Amygdala (tissue), 56 donors: ENCODE measurements at places on chromosomes 6 and 20.

GRCh38 chr6:17466707-17467106 lies 73.3 kb downstream of the CAP2 start:
- DNase-seq = no peak

DNA sequence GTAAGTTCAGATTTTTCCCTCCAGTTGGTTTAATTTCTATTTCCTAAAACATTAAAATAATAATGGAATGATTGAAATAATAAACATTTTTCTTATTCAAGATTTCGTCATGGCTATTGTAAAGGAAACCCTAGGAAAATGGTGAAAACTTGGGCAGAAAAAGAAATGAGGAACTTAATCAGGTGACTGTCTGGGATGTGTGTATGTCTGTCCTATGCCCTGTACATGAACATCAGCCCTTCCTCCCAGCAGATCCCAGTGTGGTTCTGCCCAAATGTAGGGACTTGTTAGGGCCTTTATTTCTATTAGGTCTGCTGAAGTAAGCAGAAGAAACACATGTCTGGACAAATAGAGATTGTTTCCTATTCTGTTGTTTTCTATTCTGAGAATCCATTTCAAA lies 13.1 kb downstream of the RIOK1 start:
- no peak for DNase-seq

DNA sequence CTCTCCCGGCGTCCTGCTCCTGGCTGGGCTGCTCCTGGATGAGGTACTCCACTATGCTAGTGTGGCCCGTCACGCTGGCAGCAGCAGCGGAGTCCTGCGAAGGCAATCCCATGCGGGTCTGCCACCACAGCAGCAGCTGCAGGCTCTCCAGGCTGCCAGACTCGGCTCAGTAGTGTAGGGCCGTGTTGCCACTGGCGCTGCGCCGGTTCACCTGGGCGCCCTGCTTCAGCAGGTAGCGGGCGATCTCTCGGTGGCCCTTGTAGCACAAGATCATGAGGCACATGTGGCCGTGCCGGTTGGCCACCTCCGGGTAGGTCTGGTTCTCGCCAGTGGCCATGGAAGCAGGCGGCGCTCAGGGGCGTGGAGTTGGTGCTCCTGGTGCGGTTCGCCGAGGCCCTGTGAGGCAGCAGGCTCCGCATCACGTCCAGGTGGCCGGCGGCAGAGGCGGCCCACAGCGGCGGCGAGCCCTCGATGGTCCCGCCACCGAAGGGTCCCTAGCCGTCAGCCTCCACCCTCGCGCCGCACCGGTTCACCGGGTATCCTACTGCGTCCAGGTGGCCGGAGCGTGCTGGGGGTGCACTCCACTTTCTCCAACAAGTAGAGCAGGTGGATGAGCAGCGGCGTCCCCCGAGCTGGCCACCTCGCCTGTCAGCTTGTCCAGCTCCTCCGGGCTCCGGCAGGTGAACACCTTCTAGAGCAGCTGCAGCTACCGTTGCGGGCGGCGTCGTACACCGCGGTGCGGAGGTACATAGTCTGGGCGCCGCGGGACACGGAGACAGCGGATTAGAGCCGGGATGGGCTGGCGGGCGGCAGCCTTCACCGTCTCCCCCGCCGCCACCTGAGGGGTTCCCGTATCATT lies 19.8 kb downstream of the RFPL4B start:
- no peak for DNase-seq

GRCh38 chr20:37357481-37358365 lies 11.8 kb downstream of the SRC start:
- no peak for DNase-seq

DNA sequence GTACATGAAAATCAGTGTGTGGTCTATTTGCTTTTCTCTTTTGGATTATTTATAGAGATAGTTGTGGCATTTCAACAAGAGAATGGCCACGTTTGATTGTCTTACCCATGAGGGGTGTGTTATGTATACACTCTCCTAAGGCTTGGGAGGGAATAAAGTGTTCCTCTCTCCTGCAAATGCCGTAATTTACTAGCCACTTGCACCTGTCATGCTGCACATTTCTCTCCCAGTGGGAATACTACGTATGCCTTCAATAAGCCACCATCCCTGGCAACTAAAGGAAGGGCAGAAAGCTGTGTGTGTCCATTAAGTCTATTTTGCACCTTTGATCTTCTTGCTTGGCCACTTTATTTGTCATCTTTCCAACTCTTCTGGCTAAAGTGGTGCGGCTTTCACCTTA lies 541.2 kb downstream of the QKI start:
- DNase-seq = no peak

- peak; percentile 86 for DNase-seq
Observed at GRCh38 chr20:63520934-63521601, 503 bp downstream of the PPDPF start.

- DNase-seq = no peak
Observed at GRCh38 chr6:28982476-28983266, 22.4 kb downstream of the ZNF311 start.

- DNase-seq = no peak
Observed at GRCh38 chr20:4919047-4919704, 82.1 kb downstream of the SLC23A2 start.

DNA sequence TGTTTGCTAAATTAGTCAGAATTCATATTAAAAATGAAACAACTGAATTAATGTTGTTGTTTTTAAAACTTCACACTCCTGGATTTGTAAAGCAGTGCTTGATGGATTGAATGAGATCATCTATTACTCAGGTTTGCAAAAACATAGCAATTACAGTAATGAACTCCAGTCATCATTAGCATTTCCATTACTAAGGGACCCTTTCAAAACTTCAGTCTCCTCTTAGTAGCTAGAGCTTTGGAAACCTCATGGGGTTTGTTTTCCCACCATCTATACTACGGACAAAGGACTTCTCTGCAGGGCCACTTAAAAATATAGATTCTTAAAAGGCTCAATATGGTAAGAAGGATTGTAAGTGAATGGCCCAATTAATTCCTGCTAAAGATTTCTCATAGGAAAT lies 209.9 kb upstream of the PRND start:
- DNase-seq = no peak

DNA sequence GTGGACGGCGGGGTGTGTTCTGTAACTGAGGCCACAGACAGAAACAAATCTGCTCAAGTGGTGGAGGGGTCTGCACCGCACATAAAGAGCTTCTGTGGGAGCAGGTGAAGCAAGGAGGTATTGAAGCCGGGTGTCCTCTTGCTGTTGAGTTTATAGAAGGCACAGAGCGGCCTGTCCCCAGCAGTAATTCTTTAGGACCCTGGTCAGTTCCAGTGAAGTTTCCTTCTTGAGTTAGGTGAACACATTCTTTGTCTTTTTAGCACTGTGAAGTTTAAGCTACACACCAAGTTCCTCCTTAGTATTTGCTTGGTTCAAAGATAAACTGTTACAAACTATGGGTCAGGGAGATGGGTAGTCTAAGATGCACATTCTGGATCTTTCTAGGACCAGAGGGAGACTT lies 6.1 kb downstream of the PRDM1 start:
- no peak for DNase-seq

- no peak for DNase-seq
Observed at GRCh38 chr6:154096834-154097233, 57.8 kb downstream of the OPRM1 start.

- no peak for DNase-seq
Observed at GRCh38 chr6:14910692-14911547, 334.9 kb upstream of the JARID2 start.

DNA sequence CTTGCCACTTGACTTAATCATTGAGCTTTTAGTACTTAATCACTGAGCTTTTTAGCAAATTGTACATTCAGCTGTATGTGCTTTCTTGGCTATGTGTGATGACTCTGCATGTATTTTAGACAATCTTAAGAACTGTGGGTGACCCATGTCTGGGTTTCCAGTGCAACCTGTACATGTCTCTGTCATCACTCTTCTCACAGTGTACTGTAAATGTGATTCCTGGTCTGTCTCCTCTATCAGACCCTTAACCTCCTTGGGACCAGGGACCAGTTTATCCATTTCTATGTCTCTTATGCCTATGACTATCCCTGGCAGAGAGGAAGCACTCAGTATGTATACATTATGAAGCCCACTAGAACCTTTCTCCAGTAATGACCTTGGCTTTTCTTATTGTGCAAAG lies 36.6 kb upstream of the HDDC2 start:
- no peak for DNase-seq

DNA sequence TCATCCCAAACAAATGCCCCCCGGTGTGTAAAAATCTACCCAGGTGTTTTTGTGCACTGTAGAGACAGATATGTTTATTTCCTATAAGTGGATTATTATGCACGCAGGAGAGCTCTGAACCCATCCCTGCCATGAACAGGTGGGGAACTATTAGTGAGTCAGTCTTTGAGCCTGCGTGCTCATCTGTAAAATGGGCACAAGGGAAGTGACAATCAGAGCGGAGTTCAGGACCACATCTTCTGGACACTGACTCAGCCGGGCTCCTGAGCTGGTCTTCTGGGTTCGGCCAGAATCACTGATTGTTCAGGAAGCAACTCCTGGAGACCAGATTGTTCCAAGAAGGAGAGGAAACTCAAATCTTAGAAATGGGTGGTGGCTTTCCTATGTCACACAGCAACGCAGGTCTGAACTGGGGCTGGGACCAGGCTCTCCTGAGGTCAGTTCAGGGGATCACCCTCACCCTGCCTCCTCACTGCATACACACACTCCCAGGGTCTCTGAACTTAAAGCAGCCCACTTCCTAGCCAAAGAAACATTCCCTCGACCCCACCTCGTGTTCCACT lies 27.3 kb upstream of the TGM2 start:
- no peak for DNase-seq

- DNase-seq = no peak
Observed at GRCh38 chr6:2055143-2055542, 190.3 kb downstream of the GMDS start.

GRCh38 chr6:125474061-125474460 lies 172.3 kb upstream of the HDDC2 start:
- no peak for DNase-seq

DNA sequence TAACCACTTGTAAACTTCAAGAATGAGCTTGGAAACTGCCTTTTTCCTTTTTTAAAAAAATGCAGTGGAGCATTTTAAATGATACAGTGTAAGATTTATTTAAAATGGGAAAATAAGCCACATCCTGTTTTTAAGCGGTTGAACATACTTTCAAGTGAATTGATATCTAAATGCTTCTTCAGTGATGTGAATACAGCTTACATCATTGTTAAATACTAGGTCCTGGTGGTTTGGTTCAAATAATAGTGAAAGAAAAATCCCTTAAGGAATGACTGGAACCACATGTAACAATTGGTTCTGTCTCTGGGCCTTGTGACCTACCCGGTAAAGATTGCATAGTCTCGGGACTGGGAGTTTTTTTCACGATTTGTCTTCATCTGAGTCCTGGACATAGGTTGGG lies 44.2 kb downstream of the BMP6 start:
- no peak for DNase-seq

DNA sequence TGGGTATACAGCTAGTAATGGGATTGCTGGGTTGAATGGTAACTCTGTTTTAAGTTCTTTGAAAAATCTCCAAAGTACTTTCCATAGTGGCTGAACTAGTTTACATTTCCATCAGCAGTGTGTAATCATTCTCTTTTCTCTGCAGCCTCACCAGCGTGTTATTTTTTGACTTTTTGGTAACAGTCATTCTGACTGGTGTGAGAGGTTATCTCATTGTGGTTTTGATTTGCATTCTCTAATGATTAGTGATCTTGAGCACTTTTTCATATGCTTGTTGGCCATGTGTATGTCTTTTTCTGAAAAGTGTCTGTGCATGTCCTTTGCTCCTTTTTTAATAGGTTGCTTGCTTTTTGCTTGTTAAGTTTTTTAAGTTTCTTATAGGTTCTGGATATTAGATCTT lies 194.2 kb upstream of the PHACTR1 start:
- no peak for DNase-seq

DNA sequence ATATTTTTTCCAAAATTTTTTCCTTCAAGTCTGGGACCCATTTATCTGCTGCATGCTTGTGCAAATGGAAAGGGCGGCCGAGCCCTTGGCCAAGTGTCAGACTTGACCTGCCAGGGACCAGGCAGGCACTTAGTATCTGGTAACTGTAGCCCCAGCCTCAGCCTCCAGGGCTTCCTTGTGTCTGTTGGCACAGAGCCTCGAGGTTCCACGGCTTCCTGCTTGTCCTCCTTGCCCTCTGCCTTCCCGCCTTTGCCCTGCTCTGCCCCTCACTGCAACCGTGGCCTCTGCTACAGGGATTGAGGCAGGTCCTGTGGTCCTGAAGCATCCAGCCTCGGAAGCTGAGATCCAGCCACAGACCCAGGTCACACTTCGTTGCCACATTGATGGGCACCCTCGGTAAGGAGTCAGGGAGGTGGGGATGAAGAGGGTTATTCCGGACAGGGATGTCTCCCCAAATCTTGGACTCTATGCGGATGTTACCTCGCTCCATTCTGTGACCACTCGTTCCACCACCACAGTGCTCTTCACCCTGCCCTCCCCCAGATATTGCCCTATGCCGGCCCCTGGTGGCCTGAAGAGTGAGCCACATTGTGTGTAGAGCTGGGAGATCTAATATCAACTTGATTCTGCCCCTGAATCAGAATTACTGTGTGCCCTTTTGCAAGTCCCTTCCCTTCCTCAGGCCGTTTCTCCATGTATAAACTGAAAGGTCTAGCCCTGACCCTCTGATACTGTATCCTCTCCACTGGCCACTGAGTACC lies 41.5 kb upstream of the SRF start:
- no peak for DNase-seq

DNA sequence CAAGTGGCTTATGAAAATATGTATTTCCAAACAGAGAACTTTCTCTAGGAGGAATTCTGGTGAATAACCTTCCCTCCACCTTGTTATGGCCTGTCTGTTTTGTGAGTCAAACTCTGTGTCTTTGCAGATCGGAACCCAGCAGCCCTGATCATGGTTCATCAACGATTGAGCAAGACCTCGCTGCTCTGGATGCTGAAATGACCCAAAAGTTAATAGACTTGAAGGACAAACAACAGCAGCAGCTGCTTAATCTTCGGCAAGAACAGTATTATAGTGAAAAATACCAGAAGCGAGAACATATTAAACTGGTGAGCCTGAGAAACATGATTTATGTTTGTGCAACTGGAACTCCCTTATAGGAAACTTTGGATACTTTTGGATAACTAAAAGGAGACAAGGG lies 294.5 kb upstream of the PLCB4 start:
- no peak for DNase-seq

DNA sequence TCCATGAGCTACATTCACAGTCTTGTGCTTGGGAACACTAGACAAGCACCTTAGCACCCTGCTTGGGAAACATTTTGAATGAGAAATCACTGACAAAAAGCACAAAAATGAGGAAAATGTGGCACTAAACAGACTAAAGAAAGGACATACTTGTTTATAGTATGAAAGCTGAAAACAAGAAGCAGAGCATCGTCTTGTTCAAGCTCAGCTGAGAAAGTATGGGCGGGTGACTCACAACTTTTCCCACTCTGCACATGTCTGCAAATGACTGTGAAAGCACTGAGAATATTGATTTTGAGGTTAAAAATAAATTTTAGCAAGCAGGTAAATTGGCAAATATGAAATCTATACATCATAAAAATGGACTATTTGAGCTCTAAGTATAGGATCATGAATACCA lies 725.3 kb downstream of the COL12A1 start:
- no peak for DNase-seq
